ENCODE measurements at places on chromosomes 12 and 14.

DNA sequence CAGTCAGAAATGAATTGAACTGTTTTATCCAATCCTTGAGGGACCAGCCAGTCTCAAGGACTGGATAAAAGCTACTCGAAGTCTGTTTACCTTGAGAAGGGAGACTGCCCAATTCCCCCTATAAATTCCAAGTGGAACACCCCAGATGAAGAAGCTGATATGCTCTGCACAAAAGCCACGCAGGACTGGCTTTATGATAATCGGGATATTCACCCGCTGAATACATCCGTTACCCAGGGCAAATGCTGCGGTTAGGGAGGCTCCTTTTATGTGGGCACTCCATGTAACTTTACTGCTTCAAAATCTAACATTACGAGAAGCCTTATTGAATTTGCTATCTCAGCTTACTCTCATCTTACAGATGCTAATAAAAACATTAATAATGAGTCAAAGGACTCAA is 119.1 kb downstream of the DENND5B start:
- no peak for DNase-seq

DNA sequence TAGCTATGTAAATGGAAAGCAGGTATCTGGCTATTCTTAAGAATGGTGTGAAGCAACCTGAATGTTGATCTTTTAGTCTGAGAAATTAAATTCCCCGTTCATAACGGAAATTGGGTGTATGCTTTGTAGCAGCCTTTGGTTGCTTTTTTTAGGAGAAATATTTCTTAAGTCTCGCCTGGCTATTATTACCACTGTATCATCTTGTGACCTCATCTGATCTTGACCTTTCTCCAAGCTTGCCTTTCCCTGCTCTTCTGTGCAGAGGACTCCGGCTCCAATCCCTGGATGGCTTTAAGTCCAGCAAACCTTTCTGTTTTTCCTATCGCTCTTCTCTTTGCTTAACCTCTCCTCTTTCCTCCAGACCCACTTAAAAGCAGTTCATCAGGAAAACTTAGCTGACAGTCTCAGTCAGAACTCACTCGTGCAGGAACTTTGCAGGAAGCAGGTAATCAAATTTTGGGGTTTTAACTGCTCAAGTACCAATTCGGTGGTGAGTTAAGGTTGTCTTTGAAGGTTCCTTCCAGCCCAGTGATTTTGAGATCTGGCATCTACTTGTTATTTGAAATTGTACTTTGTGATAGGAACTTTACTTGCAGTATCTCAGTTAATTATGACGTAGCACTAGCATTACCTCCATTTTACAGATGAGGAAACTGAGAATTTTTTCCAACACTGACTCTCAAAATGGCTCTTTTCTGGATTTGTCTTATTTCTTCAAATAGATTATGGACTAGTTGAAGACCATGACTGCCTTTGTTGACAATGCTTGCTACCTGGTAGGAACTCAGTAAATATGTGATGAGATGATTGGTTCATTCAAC is 14.1 kb downstream of the PPFIBP1 start:
- DNase-seq, result no peak

GRCh38 chr14:106694638-106695393 is 1168.4 kb downstream of the TMEM121 start:
- peak; percentile 41 for DNase-seq

- DNase-seq, result no peak
Measured at GRCh38 chr12:46184798-46185595, 83.8 kb downstream of the SLC38A1 start.

DNA sequence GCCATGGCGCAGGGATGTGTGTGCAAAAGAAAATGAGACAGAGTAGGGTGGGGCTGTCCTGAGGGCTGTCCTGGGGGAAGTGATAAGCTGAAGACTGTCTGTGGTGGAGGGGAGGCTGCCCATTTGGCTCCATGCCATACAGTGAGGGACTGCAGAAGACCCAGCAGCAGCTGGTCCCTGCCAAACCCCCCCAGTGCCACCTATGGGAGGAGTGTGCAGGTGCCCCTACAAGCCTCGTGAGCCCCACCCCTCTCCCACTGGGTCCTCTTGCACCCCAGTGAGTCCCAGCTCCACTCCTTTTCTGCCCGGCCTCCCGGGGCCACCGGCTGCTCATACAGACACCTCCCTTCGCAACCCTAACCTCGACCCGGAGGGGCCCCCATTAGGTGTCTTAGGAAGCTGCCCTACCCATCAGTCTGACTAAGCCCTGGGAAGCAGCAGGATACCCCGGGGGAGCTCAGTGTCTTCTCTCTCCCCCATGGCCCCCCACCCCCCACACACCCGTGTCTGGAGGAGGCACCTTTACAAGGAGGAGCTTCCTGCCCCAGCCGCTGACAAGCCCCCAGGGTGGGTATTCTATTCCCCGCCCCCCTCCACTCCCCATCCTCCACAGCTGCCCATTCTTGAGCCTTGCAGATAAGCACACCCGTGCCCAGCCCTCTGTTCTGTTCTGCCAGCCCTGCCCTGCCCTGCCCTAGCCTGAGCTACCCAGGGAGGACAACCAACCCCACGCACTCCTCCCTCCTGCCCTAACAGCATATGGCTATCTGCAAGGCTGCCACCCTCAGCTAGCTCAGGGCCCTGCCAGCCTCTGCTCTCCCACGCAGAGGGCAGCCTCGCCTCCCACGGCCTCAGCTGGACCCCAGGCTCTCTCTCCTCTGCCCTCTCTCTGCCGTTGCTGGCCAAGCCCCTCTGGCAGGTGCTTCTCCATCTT is 41.9 kb downstream of the SLC6A12 start:
- DNase-seq, result no peak

GRCh38 chr12:31928246-31929026 is 30.8 kb upstream of the RESF1 start:
- DNase-seq, result no peak

DNA sequence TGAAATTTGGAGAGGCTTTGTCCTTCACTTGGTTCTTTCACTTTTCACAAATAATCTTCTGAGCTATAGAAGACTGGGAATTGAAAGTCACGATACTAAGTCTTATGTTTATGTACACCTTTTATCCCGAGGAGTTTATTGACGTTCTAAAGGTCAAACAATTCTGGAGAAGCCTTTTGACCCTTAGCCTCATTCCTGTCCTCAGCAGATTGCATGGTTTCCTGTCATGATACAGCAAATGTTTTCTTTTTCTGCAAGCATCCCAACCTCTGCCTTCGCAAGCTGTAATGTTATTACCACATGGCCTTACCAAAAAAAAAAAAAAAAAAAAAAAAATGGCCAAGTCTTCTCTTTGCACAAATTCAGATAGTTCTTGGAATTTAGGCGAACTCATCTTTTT is 411.7 kb upstream of the FLRT2 start:
- DNase-seq, result no peak

DNA sequence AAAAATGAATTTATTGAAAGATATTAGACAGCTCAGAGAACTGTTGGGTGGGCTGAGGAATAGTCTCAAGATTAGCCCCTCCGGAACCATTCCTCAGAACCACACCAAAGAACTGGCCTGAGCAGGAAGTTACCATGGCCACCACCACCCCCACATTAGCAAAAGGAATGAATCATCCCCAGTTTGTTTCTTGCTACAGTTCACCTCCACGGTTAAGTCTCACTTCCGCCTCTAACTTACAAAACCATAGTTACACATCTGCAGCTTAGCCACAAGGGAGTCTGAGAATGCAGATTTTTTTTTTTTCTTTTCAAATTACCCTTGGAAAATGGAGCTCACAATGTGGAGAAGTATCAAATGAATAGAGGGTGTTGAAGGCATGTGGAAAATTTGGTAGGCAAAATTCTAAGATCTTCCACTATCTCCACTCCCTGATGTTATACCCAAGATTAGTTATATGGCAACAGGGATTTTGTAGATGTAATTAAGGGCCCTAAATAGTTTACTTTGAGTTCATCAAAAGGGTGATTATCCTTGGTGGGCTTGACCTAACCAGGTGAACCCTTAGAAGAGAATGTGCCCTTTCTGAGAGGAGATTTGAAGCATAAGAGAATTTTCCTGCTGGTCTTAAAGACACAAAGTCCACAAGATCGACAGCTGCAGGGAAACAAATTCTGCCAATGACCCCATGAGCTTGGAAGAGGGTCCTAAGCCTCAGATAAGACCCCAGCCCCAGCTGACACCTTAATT is 129.8 kb upstream of the KRR1 start:
- no peak for DNase-seq

GRCh38 chr14:60839057-60839456 is 104.5 kb downstream of the MNAT1 start:
- DNase-seq, result no peak

GRCh38 chr14:68522510-68523325 is 270.1 kb downstream of the ZFP36L1 start:
- no peak for DNase-seq

DNA sequence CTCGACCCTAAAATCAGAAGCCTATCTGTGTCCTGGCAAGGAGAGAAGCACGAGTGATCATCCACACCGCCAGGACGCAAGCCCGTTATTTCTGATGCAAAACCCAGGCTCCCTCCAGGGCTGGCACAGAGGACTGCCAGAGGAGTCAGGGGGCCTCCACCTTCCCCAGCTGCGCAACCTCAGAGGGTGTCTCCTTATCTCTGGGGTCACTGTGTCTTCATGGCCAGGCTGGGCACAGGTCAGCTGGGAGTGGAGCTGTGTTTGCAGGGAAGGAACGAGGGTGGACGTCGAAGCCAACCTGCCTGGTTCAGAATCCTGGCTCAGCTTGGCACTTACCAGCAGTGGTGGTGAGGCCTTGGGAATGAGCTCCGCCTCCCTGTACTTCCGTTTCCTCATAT is 12.0 kb upstream of the SERPINA3 start:
- no peak for DNase-seq

DNA sequence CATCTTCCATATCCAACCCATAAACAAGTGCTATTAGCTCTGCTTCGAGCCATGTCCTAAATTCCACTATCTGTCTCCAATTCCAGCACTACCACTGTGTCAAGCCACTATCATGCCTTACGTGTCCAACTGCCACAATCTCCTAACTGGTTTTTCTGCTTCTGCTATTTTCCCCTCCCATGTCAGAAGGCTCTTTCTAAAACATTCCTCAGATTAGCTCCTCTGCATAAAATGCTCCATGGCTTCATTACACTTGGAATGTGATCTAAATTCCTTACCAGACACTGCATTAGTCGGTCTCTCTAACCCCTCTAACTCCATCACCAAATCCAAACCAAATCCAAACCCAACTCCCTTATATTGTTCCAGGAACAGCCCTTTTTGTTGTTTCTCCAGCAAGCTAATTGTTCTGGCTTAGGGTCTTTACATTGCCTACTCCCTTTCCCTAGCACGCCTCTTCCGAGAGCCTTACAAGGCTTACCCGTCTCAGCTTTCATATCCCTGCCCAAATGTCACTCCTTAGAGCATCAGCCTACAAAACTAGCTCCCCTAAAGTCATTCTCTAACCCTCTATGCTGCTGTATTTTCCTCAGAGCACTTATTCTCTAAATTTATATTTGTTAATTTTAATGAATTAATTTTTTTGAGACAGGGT is 139.7 kb downstream of the HELB start:
- no peak for DNase-seq

- DNase-seq, result no peak
Measured at GRCh38 chr12:130117233-130117632, 45.0 kb upstream of the FZD10 start.

GRCh38 chr12:130715150-130715997 is 725 bp downstream of the RIMBP2 start:
- no peak for DNase-seq

DNA sequence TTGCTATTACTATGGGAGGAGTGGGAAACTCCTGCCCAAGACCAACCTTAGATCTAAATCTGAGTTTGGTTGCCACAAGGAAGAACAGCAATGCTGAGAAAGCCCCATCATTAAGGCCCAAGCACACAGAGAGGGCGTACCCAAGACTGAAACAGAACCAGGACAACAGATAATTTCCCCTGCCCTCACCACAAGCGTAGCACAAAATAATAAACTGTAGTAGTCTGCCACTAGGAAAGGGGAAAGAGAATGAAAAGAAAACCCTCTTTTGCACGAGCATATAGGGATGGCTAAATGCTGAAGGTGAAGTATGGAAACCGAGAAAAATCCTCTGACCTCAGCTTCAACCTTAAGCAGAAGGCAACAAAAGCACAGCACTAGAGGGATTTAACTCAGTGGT is 76.5 kb upstream of the DHRS4 start:
- DNase-seq, result no peak

GRCh38 chr12:54133772-54134375 is 54.9 kb downstream of the SMUG1 start:
- no peak for DNase-seq

- DNase-seq, result no peak
Measured at GRCh38 chr12:62640910-62641448, 174.4 kb downstream of the MON2 start.

- DNase-seq, result no peak
Measured at GRCh38 chr14:29636870-29637269, 290.8 kb downstream of the PRKD1 start.

DNA sequence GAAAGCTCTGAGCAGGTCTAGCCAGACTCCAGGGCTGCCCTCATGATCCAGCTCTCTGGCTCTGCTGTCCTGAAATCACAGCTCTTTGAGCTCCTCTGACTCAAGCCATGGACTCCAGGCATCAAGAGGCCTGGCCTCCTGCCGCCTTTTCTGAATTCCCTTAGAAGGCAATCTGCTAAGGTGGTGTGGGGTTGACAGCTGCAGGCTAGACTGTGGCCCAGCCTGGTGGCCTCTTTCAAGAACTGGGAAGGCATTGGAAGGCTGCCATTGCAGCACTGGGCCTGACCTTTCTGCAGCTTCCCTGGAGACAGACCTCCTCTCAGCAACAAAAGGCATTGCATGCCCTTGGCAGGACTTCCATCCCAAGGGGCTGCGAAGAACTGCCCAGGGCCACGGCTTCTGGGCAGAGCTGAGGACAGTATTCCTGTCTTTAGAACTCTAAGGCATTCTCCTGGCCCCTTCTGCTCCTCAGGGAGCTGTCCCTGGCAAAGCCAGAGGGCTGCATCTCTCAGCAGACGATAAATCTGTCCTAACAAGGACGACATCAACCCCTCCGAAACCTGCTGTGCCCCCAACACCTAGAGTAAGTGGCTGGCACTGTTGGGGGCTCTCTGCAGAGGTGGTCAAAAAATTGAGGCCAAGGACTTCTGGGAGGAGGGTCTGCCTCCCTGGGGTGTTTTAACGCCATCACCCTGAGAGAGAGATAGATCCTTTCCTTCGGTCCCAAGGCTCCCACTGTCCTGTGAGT is 115.6 kb downstream of the RBM19 start:
- no peak for DNase-seq

DNA sequence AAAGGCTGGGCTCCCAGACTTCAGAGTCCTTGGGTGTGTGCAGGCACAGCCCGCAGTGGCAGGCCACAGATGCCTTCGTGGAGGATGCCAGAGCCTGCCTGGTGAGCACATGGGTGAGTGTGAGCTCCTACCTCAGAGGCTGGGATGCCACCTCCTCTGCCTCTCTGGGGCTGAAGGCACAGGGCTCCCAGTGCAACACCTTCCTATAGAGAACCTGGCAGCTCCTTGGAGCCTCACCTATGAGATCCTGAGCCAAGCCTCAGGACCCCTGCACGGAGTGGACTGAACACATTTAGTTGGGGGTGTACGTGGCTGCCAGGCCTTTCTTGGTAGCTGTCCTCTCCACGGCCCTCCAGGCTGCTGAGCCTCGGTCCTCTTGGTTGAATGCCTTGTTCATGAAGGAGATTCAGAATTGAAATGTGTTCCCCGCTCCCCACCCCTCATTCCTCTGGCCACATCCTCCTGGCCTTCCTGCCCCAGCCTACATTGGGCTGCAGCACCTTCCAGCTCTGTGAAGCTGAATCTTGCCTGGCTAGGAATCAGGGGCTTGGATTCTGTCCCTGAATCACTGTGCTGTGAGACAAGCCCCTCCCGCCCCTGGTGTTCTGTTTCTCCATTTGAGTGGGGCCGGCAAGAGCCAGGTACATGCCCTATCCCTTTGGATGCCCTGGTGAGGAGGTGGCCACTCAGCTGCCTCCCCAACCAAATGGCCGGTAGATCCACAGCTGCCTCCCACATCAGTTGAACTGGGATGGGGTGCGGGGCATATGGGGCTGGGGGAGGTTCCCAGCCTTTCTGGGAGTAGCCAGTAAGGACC is 38.7 kb upstream of the TRAF3 start:
- no peak for DNase-seq
